ENCODE measurements at places on chromosomes 3 and 15. TPM values are rescaled to one million over a fixed set of nuclear protein-coding genes. Genes with fewer than 3 reads are reported as not detected.

GRCh38 chr3:43257850-43258249, 28.5 kb upstream of the SNRK start:
- DNase-seq: no peak

DNA sequence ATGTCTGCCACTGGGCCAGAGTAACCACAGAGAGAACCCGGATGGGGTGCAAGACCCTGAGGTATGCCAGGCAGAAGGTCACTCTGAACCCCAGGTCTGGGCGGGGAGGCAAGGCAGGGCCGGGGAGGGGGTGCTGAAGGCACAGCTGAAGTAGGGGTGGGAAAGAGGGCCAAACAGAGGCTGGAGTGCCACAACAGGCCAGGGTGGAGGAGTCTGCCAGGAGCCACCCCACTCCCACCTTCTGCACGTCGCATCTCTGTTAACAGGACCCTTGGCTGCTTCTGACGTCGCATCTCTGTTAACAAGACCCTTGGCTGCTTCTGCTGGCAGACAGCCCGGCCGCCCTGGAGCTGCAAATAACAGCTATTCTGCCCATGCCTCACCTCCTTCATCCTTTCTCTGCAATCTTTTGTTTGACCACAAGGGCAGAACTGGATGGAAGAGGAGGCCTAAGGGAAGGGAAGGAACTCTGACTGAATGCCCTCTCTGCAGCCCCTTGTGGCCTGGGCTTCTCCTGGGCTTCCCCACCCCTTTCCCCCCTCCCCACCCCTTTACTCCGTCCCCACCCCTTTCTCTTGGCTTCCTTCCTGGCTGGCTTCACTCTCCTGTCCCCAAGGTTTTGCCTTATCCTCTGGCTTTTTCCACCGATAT, 20.6 kb upstream of the FBLN2 start:
- no peak for DNase-seq

GRCh38 chr3:32606960-32607359, 36.3 kb upstream of the DYNC1LI1 start:
- DNase-seq: no peak

- DNase-seq: no peak
Observed at GRCh38 chr3:193124861-193125260, 116.2 kb upstream of the PLAAT1 start.

DNA sequence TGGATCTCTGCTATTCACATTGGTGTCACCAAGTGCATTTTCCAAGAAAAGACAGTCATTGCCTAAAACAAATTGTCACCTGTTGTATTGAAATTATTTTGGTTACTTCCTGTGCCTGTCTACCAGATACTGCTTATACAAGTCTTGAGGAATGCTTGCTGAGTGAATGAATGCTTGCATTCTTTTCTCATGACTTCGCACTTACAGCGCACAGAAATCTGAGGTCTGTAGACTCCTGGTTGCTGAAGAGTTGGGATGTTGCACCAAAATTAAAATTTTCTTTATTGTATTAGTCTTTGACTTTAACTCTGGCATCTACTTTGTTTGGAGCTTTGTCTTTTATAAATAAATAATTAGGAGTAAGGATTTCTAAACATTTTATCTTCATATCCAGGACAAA, 28.4 kb downstream of the SH3GL3 start:
- no peak for DNase-seq

DNA sequence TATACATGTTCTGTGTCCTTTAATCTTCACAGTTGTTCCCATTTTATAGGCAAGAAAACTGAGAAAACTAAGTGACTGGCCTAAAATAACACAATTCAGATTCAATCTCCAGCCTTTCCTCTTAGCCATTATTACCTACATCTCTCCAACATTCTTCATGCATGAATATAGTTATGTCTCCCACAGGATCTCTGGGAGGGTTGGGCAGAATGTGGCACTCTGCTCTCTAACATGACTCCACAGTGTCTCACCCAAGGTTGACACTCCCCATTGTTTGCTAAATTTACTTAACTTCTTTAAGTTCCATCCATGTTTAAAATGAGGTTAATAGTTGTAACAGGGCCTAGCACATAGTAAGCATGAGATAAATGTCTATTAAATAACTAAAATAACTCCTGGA, 276.3 kb downstream of the ERC2 start:
- DNase-seq: no peak

DNA sequence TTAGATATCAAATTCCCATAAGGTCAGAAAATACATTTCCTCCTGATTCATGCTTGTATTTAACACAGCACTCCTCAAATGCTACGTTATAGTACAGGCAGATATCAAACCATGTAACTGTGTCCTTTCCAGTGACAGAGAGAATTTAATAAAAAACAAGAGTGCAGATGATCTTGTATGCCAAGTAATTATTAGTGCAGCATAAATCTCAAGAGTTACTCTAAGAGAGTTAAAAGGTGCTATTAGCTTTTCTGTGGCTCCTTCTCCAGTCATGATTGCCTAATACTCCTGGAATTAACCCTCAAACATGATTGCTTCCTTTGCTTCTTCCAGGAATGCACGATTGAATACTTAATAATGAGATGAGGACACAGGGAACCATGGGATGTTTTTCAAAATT, 413.0 kb upstream of the DPH6 start:
- no peak for DNase-seq

GRCh38 chr3:36992806-36993325, at the start of gene EPM2AIP1:
Gene EPM2AIP1, minus strand, starts transcription at chr3:36993131. Its CDS starts 54 bp downstream, at chr3:36993077.
- peak; percentile 100 for DNase-seq

- DNase-seq: no peak
Observed at GRCh38 chr3:171329746-171330145, 130.5 kb downstream of the TNIK start.

- DNase-seq: no peak
Observed at GRCh38 chr3:97705764-97706163, 58.8 kb upstream of the ARL6 start.

GRCh38 chr3:78818161-78818985, 949.4 kb downstream of the ROBO1 start:
- DNase-seq: no peak

DNA sequence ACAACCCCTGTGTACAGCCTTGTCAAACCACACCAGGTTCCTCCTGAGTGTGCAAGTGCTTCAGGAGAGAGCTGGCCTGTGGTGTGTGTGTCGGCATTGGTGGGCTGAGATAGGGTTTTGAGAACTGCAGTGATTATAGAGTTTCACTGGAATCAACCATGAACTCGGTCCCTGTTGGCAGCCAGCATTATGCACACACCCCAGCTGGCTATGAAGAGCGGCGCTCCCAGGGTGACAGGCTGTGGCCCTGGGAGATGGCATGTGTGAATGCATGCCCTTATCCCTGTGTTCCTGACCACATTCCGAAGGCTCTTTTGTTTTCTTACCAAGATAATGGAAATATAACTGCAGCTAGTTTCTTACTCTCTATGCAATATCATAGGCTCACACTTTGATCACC, 101.8 kb downstream of the SNRK start:
- DNase-seq: no peak

DNA sequence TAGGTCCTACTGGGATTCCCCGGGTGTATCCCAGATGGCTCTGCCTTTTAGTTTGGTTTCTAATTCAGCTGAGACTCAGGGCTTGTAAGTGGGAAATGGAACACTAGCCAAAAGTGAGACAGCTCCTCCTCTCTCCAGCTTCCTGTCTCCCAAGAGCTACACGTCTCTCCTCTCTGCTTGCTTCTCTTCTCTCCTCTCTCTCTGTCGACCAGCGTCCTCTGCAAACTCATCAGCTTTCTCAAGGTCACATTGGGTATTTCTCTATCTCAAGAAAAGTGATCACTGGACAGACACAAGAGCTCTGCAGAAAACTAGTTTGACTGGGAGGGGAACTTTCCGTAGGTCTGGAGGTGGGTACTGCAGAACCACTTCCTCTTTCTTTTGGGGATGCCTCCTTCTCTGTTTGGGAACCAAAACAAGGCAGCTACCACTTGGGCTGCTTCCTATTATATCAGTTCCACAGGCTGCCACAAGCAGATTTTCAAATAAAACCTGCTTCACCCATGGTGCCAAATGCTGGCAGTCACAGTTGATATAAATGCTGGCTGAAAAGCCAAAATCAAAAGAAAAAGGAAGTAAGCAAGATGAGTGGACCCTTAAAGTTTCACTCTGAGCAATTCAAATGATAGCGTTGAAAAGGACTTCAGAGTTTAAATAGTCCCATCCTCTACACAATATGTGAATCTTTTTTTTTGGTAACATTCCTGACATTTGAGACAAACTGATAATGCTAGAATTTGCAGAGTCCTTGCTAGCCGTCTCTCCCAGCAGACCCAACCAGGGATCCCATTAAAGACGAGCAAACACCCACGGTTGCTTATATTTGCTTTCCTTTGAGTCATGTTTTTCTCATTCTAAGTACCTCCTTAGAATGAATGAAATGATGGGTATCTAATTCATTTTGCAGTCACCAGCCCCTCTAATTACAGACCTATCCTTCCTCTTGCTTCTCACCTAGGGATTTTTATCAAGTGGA, 7.2 kb upstream of the DYNC1LI1 start:
- DNase-seq: no peak

DNA sequence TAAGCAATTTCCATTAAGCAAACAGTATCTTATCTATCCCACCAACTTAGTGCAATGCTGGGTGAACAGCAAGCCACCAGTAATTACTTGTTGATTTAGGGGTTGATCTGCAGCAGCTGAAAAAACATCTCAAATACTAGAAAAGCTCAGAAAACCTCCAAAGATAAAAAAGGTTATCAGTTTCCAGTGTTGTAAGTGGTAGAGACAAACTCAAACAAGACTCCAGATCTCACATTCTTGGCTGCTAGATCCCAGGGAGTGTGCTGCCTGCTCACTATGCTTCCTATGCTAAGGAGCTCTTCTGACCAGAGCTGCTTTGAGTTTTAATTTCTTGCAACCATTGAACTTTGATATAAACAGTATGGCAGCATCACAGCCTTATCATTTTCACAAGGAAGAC, 11.3 kb downstream of the B3GALNT1 start:
- DNase-seq: no peak

DNA sequence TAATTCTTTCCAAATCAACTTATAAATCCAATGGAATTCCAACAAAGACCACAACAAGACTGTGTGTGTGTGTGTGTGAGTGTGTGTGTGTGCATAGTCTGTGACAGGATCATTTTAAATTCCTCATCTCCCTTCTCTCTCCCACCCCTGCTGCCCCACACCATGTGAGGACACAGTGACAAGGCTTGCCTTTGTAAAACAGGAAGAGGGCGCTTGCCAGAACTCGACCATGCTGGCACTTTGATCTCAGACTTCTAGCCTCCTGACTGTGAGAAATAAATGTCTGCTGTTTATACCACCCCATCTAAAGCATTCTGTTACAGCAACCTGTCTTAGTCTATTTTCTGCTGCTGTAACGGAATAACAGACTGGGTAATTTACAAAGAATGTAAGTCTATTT, 99.1 kb downstream of the NSMCE3 start:
- no peak for DNase-seq

The SI gene
- not detected for total RNA-seq

The OIP5 gene
- total RNA-seq: 0.38 TPM

The NXPE3 gene
- 1.3 TPM for total RNA-seq

The PPP1R14D gene
- not detected for total RNA-seq

The CCDC39 gene
- total RNA-seq: not detected

The USP4 gene
- total RNA-seq: 19.7 TPM

The IL12A gene
- total RNA-seq: not detected

The ECE2 gene
- total RNA-seq: not detected

The LSAMP gene
- total RNA-seq: 0.28 TPM

The C3orf85 gene
- 11.4 TPM for total RNA-seq

The ZNF860 gene
- total RNA-seq: not detected

The ATP10A gene
- total RNA-seq: 0.50 TPM

Measured in left lobe of liver (tissue), 2 donors.